Epithelial cell of esophagus (primary cell): ENCODE measurements at places on chromosomes 11 and 22.

DNA sequence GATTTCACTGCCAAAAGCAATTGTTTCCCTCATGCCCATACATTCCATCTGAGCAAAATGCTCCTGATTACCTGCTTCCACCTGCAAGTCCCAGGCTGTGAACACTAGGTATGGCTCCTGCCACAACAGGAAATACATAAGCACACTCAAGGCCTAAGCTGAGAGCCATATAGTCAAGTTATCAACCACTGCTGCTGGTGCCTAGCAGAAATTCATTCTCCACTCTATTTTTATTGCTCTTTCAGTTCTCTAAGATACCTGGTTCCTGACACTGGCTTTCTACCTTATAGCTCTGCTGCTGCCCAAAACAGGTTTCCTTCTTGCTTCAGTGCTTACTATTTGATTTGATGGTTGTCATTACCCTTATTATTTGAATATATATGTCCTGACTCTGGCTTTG, 31.6 kb downstream of the SLC36A4 start:
- no peak for DNase-seq

DNA sequence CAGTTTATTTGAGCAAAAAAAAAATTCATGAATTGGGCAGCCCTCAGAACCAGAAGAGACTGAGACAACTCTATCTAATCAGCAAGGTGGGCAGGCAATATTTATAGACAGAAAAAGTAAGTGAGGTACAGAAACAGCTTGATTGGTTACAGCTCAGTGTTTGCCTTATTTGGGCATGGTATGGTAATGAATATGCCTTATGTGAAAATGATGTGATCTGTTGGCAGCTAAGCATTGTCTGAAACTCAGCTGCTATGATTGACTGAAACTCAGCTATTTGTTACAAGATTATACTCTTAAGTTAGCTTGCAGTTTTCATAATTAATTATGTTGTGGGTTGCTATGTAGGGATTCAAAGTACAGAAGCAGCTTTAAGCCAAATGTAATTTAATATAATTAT, 127.6 kb downstream of the CNTN5 start:
- no peak for DNase-seq

DNA sequence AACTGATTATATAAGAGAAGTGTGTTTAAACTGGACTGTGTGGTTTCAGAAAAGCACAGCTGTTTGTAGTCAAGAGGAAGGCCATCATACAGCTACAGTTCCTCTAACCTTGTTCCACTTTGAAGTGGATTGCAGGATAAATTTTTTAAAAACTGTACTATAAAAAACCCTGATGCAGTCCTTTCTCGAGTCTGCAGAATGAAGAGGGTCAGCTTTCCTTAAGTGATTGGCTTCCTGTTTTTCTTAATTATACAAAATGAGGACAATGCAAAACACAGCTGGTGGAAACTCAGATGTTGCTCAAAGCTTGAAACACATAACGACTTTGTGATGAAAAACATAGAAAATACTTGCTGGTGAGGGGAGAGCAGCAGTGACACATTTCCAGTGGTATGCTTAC, 1060.5 kb downstream of the DLG2 start:
- DNase-seq: no peak

DNA sequence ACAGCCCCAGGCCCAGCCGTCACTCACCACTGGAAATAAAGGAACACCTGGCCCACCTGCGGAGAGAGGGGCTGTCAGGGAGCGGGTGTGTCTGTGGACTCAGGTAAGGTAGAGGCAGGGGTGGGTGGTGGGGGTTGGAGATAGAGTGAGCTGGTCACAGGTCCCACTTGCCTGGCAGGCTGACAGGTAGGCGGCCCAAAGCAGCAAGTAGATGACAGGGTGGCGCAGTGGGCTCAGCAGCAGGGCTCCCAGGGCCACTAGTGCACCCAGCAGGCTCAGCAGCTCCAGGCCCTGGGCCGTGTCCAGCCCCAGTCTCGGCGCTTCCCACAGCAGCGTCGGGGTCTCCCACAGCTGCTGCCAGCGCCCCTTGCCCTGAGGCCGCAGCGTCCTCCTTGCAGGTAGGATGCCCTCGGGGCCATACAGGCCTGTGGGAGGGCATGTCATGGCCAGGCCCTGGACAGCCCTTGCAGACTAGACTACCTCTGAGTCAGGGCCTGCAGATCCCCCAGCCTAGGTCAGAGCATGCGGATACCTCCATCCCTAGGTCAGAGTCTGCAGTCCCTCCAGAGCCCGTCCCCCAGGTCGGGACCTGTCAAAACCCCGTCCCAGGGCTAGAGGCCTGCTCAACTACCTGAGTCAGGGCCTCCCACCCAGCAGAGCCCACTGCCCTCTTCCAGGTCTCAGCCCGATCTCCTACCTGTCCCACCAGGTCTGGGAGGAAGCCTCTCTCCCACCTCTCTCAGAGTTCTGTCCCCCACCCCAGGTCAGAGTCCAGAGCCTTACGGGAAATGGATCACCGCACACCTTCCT, 686 bp downstream of the LMF2 start:
- DNase-seq: no peak

DNA sequence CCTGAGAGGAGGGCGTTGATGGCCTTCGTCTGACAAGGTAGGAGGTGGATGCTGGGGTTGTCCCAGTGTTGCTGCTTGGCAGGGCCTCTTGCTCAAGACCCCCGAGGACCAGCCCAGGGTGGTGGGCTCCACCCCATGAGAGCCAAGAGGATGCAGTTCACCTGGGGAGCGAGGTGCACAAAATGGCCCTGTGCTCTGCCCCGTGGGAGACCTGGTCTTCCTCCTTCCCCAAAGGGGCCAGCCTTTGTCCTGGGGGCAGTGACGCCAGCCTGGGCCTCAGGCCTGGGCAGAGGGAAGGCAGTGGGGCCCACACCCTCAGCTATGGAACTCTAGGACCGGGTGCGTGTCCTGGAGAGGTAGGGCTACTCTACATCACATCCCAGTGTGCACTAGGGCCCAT, 1233.3 kb downstream of the TBC1D22A start:
- DNase-seq: no peak

DNA sequence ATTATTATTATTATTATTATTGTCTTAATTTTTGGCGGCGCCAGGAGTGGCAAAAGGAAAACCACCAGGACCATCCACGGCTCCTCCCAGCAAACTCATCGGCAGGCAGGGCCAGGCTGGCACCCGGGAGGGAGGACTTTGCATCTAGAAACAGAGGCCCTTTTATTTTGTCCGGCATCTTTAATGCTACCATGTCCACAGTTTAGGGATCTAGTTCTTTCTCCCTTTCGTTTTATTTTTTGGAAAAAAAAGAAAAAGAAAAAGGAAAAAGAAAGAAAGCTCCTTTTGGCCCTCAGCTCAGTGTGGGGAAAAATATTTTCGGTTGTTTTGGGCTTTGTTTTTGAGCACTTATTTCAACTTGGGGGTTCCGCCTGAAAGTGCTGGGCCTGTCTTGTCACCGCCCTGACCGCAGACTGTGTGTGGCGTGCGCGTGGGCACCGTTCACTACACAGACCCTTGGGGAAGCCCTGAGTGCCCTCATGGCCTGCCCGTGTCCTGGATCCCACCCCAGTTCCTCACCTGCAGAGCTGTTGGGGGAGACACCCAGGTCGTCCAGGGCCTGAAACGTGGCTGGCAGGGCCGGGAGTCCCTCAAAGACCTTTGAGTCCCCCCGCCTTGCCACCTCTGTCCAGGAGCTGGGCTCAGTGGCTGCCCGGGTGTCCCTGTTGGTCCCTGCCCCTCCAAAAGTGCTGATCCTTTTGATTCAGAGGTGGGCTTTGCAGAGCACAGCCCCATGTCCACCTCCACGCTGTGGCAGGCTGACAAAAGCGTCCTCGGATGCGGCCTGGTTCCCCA, 69.1 kb upstream of the PPARA start:
- DNase-seq: no peak

DNA sequence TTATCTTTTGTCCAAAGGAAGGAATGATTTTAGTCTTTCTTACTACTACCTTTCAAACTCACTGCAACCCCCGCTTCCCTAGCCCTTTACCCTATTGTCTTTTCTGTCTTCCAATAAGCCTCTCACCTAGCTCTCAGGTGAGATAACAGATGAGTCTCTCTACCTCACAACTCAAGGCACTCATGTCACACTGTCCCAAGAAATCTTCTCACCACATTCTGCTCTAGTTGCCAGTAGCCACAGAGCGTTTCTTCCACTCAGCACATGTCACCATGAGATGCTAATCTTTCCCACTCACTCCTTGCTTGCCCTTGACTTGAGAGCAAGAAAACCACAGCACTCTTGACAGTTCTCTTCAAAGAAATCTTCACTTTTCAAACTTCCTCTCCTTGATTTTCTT, 32.7 kb upstream of the TMEM41B start:
- DNase-seq: no peak

DNA sequence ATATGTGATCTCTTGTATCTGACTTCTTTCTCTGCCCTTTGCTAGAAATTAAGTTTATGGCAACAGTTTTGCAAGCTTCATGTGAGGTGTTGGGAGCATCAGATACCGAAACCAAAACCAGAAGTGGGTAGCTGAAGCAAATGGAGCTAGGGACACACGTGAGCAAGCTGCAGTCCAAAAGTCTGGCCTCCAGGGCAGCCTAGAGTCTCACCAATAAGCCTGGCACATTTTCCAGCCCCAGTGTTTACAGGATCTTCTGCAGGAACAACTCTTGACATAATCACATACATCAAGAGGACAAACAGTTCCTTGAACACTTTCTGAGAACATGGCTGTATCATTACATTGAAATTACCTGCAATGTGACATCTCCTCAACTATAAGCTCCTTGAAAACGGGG, 114.1 kb downstream of the LARGE1 start:
- no peak for DNase-seq

GRCh38 chr22:27075891-27076290, 418.5 kb downstream of the MIAT start:
- DNase-seq: no peak

DNA sequence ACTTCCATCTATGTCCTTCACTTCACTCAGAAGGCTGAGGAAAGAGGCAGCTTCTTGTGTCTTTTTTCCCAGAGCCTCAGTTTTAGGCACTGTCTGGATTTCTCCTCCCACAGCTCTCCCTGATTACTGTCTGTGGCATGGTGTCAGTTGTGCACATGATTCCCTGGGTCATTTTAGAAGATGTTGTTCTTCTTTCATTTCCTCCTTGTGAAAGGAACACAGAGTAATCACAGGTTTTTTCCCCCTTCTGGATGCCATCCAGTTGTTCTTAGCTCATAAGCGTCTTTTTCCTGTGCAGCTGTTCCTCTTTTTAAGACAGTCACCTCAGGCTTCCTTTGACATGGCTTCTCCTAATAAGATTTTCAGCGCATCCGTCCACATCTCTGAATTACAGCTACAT, 212.2 kb downstream of the FAM181B start:
- DNase-seq: no peak

- DNase-seq: no peak
These were observed at the start of gene MS4A4A for GRCh38 chr11:60280412-60280811. MS4A4A (plus strand) TSS chr11:60280666; CDS start chr11:60280676, 10 bp downstream.

DNA sequence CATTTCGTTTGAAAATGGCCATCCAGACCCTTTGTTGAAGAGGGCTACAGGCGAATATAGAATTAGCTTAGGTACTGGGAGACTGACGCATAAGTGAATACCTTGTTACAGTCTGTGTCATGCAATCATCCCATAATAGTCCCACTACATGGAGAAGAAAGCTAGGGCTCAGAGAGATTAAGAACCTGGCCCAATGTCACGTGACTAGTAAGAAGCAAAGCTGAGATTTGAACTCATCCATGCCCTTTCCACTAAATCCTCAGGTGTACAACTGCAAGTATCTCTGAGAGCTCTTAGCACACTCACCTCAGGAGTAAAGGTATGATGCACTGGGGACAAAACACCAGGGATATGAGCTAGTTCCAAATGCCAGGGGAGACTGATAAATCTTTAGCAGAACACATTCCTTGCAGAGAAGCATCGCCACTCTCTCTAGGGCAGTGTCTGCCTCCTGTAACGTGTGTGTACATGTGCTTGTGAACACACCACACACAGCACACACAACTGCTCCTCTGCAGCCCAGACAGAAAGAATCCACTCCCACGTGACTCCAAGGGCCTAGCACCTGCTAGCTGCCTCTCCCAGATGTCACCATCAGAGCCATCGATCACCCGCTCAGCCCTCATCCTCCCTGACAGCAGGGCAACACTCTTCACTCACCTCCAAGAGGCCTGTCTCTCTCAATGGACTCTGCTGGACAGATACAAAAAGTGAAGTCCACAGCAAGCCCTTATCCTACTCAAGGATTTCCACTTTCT, 402.8 kb downstream of the NXPE2 start:
- no peak for DNase-seq

- no peak for DNase-seq
These were observed 556.2 kb downstream of the OPCML start for GRCh38 chr11:132976115-132976514.

DNA sequence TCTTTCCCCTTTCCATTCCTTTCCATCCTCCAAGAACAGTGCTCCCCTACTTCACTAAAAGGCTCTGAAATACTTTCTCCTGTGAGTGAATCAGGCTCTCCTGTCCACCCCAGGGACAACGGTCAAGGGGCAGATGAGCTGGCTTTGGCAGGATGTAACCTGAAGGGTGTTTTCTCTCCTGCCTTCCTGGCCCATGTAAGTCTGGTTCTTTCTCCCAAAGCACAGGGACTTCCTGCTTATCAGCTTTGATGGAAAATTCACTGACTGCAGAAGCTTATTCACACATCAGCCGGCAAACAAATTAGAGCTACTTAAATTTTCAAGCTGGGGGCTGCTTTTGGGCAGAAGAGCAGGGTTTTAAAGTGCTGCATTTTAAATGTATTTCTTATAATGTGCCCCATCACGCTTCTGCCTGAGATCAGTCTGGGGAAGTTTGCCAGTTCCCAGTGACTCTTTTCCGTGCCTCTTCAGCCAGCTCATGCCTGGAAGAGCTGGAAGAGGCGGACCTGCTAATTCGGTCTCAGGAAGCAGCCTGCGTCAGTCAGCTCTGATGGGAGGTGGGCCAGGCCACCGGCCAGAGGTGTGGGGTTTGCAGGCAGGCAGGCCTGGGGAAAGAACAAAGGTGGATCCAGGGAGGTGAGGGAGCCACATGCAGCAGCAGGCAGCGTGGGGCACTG, 140.4 kb upstream of the TBCEL start:
- DNase-seq: peak; percentile 22

DNA sequence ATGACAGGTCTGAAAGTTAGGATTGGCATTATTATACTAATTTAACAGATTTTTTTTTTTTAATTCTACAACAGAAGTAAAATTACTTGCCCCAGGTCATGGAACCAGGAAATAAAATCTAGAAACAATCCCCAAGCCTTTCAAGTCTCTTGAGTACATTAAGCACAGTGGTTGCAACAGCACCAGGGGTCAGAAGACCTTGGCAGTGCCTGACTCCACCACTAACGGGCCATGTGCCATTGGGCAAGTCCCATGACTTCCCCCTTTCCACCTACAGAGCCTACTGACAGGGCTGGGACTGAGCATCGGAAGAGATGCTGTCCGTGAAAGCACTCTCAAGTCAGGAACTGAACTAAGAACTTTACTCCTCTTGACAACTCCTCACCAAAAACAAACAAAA, 98.6 kb upstream of the AKIP1 start:
- DNase-seq: peak; percentile 42

GRCh38 chr11:76786016-76786415, 2.9 kb downstream of the TSKU start:
- DNase-seq: no peak

GRCh38 chr11:99739464-99740089, 718.8 kb downstream of the CNTN5 start:
- peak; percentile 50 for DNase-seq

GRCh38 chr22:49046546-49047361, 780.9 kb downstream of the BRD1 start:
- DNase-seq: no peak
